ENCODE measurements at places on chromosomes 7 and 10.
A peak's percentile ranks its signal among the peaks of the same experiment; 100 is the strongest.

- no peak for DNase-seq
Measured at GRCh38 chr7:43465581-43466554, 117.0 kb upstream of the STK17A start.

GRCh38 chr10:16867990-16868389 lies 50.8 kb upstream of the RSU1 start:
- DNase-seq = no peak

GRCh38 chr10:125415006-125415633 lies 254.8 kb upstream of the CTBP2 start:
- DNase-seq = no peak

DNA sequence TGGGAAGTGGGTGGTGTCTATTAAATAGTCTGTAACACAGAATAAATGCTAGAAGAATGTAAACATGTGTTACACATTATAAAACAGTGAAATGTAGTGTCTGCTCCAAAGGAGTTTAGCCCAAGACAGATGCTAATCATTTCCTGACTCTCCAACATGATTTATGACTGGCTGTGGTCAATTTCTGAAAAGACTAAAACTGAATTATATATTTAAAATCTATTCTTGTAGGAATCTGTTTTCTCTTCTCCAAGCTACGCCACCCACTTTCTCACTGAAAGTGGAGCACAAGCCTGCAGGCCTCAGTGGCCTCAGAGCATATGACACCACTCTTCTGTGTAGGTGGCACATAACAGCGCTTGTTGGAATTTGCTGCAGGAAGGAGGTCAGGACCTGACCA lies 44.4 kb downstream of the CTTNBP2 start:
- no peak for DNase-seq

DNA sequence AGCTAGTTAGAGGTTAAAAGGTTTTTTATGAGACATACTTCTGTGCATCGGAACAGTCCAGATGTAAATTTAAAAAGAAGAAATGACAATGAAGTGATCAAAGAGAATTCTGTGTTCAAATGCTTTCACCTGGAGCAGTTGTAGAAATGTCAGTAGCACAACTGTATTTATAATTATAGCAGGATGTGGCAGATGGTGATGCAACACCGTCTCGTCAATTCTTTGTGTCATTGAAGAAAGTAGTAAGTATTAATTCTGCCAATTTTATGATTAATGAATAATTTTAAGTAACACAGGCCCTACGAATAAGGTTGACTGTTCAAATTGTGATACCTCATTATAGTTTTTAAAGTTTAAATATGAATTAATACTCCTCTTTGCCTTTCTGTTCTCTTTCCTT lies 171.1 kb downstream of the ADK start:
- no peak for DNase-seq

- DNase-seq = no peak
Measured at GRCh38 chr7:46245586-46246111, 324.6 kb upstream of the IGFBP3 start.

DNA sequence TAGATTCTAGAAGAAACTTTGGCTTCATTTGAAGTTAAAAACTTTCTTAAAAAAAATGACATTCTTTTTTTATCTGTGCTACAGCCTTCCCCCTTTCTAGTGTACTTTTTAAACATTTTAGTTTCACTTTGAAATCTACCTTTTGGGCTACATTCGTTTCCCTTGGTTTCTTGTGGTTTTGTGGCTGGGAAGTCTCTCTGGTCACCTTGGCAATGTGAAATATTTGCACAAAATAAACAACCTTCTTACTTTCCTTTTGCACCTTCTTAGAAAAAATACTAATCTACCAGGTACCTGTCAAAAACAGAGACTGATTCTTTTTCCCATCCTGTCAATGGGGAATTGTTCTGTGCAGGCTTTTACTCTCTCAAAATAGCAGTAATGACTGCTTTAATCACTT lies 350.2 kb downstream of the GATA3 start:
- no peak for DNase-seq

DNA sequence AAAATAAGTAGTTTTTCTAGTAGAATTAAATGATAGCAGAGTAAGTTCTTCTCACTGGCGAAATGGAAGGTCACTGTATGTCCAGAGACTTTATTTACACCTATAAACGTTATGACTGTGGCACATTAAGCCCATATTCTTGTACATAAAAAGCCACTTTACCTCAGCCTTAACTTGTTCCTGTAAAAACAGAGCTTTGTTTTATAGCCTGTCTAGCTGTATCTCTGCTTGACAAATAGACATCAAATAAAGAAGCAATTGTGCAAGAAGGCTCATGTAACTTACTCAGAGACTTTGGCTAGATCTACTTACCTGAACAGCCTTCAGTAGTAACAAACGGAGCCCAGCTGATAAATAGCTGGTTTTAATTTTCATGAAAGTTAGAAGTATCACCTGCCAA lies 324.1 kb upstream of the BMPER start:
- no peak for DNase-seq

- peak; percentile 39 for DNase-seq
Measured at GRCh38 chr10:113681533-113682470, 2.1 kb downstream of the CASP7 start.

DNA sequence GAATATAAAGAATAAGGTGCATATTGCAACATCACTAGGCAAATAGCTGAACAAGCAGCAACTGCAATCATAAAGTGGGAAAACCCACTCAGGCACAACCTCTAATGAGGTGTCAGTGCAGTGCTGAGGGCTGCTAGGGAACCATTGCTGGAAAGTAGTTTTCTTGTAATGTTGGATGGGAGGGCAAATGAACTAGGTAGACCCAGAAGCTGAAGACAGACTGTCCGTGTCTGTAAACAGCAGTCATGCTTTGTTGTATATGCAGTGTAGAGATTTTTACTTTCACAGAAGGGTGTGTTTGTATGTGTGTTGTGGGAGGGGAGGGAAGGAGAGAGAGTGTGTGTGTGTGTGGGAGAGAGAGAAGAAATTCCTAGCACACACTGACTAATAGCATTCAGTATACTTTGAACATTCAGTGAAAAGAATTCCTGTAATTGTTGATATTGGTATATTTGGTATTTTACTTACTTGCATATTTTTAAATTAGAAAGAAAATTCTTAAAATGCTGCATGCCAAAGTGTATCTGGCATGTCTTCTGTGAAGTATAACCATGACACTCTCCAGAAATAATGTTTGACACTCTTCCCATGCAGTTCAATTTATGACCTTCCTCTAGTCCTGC lies 28.8 kb downstream of the ITGB8 start:
- no peak for DNase-seq

GRCh38 chr10:22534849-22535604 lies 179.4 kb downstream of the PIP4K2A start:
- no peak for DNase-seq

GRCh38 chr10:88254091-88254490 lies 329.0 kb downstream of the RNLS start:
- no peak for DNase-seq

GRCh38 chr10:103083266-103083976 lies 109.7 kb downstream of the NT5C2 start:
- DNase-seq = no peak

DNA sequence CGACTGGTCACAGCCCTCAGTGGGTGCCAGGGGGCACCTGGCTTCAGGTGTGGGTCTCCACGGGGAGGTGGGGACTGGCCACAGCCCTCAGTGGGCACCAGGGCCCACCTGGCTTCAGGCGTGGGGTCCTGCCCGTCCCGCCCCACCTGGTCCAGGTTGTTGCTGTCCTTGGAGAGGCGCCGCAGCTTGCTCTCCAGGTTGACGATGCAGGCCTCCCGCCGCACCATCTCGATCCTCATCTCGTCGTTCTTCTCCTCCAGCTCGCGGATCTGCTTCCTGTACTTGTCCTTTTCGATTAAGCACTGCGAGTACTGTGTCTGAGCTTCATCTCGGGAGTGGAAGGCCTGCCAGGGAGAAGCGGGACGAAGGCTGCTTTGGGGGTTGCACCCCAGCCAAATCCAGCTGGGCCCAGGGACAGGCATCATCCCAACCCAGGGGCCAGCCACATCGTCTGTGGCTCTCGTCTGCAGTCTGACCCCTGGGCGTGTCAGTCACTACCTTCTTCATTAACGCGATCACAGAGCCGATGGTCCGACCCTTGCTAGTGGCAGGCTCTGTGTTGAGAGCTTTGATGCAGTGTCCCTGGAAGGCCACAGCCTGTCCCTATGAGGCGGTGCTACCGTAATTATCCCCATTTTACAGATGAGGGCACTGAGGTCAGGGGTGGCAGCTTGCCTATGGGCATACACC lies 92.9 kb upstream of the GNA12 start:
- DNase-seq = peak; percentile 28

- no peak for DNase-seq
Measured at GRCh38 chr10:11261143-11261542, 243.5 kb downstream of the CELF2 start.

GRCh38 chr10:68153473-68154210 lies 44.4 kb downstream of the MYPN start:
- no peak for DNase-seq
